CD4-positive, alpha-beta T cell (primary cell): ENCODE measurements at places on chromosomes 5 and 9.

DNA sequence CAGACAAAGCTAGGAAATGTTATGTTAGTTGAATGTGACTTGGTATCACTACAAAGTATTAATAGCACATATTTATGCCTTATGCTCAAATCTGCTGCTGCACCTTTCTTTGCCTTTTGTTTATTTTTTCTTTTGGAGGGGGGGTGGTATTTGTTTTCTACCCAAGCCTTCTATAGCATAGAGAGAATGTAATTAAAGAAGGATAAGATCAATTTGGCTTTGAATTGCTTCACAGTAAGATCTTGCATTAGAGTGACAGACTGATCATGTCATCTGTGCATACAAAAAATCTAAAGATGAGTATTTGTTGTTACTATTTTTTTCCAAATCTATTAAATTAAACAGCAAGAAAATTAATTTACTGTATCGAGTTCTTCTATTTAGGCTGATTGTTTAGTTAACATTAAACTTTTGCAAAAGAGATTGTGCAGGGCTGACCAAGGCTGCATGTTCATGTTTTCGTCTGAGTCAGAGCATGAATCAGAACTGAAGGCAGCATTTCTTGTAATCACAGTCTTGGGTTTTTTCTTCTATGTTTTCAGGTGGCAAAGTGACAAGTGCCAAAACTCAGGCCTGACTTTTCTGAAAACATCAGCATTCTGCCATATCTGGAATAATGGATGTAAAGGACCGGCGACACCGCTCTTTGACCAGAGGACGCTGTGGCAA is 1007.1 kb upstream of the WWC1 start:
- no peaks in the 10 kb centered on the region for H3K36me3 ChIP-seq
- H3K27me3 ChIP-seq, result no peaks in the 10 kb centered on the region
- H3K4me1 ChIP-seq, result no peaks in the 10 kb centered on the region

DNA sequence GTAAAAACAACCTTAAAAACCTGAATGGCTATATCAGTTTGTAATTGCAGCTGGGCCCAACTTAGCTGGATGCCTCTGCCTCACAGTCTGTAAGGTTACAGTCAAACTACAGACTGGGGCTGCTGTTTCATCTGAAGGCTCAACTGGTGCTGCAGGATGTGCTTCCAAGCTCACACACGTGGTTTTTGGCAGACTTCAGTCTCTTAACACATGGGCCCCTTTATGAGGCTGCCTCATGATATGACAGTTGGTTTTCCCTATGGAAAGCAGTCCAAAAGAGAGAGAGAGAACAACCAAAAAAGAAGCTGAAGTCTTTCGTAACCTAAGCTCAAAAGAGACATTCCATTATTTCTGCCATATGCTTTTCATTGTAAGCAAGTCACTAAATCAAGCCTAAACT is 27.4 kb downstream of the CTSL start:
- H3K4me3 ChIP-seq, result no peak overlapping the region
- no peaks in the 10 kb centered on the region for H3K36me3 ChIP-seq
- no peak for DNase-seq
- H3K27ac ChIP-seq, result no peak overlapping the region

- no peak overlapping the region for H3K4me3 ChIP-seq
- H3K4me1 ChIP-seq, result peaks cover 8% of the 10 kb centered on the region
- H3K36me3 ChIP-seq, result no peaks in the 10 kb centered on the region
- no peak overlapping the region for H3K27ac ChIP-seq
- DNase-seq, result no peak
Observed at GRCh38 chr5:10289353-10289752, 18.3 kb downstream of the CMBL start.

DNA sequence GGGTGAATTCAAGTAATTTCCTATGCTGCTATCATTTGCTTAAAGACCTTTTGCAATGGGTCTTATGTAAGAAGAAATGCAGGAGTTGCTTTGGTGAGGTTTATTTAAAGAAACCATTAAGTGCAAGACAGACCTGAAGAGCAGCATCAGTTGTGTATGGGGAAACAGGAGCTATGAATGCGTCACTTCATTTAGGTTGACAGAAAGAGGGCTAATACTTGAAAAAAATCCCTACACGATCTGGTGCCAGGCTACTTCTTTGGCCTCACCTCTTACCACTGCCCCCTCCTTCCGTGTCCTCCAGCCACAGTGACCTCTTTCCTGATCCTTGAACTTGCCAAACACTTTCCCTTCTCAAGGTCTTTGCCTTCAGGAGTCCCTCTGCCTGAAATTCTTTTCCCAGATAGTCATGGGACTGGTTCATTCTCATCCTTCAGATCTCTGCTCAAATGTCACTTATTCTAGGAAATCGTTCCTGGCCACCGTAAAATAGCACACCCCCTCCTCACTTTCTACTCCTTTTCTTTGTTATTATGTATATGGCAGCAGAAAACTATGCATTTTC is 1.4 kb upstream of the JAK2 start:
- H3K4me1 ChIP-seq, result peaks cover 33% of the 10 kb centered on the region
- no peak for DNase-seq
- H3K4me3 ChIP-seq, result peak overlapping the region; percentile 87
- no peaks in the 10 kb centered on the region for H3K27me3 ChIP-seq
- no peaks in the 10 kb centered on the region for H3K36me3 ChIP-seq

- H3K4me3 ChIP-seq, result peak overlapping the region; percentile 95
- no peak overlapping the region for H3K27ac ChIP-seq
- H3K36me3 ChIP-seq, result no peaks in the 10 kb centered on the region
- no peaks in the 10 kb centered on the region for H3K27me3 ChIP-seq
- H3K4me1 ChIP-seq, result peaks cover 60% of the 10 kb centered on the region
Observed at GRCh38 chr9:92762196-92762595, 2.4 kb downstream of the BICD2 start.

DNA sequence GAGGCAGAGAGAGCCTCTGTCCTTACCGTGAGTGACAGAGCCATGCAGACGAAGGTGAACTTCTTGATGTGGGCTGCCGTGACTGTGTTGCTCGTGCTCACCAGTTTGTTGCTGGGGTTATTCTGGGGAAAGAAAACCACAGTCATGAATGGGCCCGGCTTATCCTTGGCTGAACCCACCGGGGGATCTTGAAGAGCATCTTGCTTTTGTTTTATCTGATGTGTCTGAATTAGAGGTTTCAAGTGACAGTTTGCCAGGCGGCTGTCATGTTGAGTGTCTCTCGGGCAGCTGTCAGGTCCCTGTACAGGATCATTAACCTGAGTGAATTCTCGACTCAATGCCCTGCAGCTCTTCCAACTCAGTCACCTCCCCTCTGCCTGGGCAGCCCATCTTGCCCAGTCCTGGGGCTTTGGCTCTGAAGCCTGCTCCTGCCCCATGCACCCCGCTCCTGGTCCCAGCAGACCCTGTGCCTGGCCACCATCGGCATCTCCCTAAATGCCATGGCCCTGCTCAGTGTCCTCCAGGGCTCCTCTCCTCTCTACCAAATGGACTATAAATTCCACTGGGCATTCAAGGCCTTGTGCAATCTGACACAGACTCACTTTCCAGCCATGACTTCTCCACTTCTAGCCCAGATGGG is 77.4 kb downstream of the OTULIN start:
- H3K4me3 ChIP-seq, result no peak overlapping the region
- no peak overlapping the region for H3K27ac ChIP-seq
- H3K36me3 ChIP-seq, result peaks cover 81% of the 10 kb centered on the region
- no peak for DNase-seq
- peaks cover 6% of the 10 kb centered on the region for H3K4me1 ChIP-seq

- peaks cover 83% of the 10 kb centered on the region for H3K4me1 ChIP-seq
- no peaks in the 10 kb centered on the region for H3K36me3 ChIP-seq
- H3K27ac ChIP-seq, result peak overlapping the region; percentile 98
- H3K4me3 ChIP-seq, result peak overlapping the region; percentile 100
Observed at GRCh38 chr9:125190361-125190801, 778 bp upstream of the PPP6C start.

- H3K36me3 ChIP-seq, result peaks cover 11% of the 10 kb centered on the region
- no peak for DNase-seq
- H3K27ac ChIP-seq, result no peak overlapping the region
- peak overlapping the region; percentile 39 for H3K4me3 ChIP-seq
- no peaks in the 10 kb centered on the region for H3K27me3 ChIP-seq
Observed at GRCh38 chr5:80083101-80083890, 48.1 kb downstream of the THBS4 start.

- H3K4me3 ChIP-seq, result no peak overlapping the region
- no peaks in the 10 kb centered on the region for H3K27me3 ChIP-seq
Observed at GRCh38 chr5:160128632-160129031, 9.4 kb upstream of the PWWP2A start.

DNA sequence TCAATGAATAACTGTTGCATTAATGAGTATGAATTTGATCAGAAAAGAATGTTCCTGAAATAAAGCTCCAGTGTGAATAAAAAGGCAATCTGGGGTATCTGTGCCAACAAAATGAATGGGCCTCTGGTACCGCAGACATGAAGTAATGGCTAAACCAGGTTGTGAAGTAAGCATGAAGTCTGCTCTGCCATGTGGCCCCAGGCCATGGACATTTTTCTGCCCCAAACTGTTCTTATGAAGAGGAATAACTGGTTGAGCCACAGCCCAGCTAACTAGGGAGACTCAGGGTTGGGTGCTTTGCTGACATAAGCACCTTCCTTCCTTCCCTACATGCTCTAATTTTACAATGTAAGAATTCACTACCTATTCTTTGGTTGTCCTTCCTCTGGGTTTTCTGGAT is 147.4 kb upstream of the LRRTM2 start:
- H3K4me3 ChIP-seq, result no peak overlapping the region
- peaks cover 17% of the 10 kb centered on the region for H3K36me3 ChIP-seq
- H3K27ac ChIP-seq, result no peak overlapping the region
- DNase-seq, result no peak
- H3K4me1 ChIP-seq, result no peaks in the 10 kb centered on the region

GRCh38 chr5:154118893-154119336 is 71.6 kb upstream of the GALNT10 start:
- no peaks in the 10 kb centered on the region for H3K36me3 ChIP-seq
- no peak overlapping the region for H3K27ac ChIP-seq
- no peaks in the 10 kb centered on the region for H3K4me1 ChIP-seq
- DNase-seq, result no peak
- peaks cover 2% of the 10 kb centered on the region for H3K27me3 ChIP-seq

- H3K4me3 ChIP-seq, result no peak overlapping the region
- H3K36me3 ChIP-seq, result no peaks in the 10 kb centered on the region
- H3K4me1 ChIP-seq, result no peaks in the 10 kb centered on the region
Observed at GRCh38 chr5:44603496-44604272, 205.1 kb upstream of the MRPS30 start.

DNA sequence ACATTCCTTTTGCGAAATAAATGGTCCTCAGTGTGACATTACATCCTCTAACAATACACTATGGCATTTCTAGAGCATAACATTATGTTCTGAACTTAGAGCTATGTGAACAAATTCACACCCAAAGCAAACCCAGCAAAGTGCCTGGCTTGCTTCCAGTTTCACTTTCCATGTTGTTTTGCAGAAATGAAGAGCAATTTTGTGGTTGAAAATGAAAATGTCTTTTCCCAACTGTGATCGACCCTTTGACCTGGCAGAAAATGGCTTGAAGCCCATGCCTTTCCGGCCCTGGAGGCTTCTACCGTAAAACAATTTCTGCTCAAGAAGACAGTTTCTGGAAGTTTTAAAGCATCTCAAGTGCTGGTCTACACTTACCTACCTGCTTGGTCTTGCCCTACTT is 344.7 kb upstream of the RGMB start:
- H3K4me1 ChIP-seq, result no peaks in the 10 kb centered on the region
- H3K27me3 ChIP-seq, result no peaks in the 10 kb centered on the region
- H3K36me3 ChIP-seq, result no peaks in the 10 kb centered on the region
- no peak overlapping the region for H3K4me3 ChIP-seq
- H3K27ac ChIP-seq, result no peak overlapping the region

GRCh38 chr9:120212153-120212852 is 367.7 kb downstream of the CDK5RAP2 start:
- H3K4me1 ChIP-seq, result no peaks in the 10 kb centered on the region
- H3K4me3 ChIP-seq, result no peak overlapping the region
- no peaks in the 10 kb centered on the region for H3K27me3 ChIP-seq
- no peak overlapping the region for H3K27ac ChIP-seq

GRCh38 chr9:114216081-114216480 is 60.7 kb downstream of the COL27A1 start:
- no peak overlapping the region for H3K27ac ChIP-seq
- H3K27me3 ChIP-seq, result no peaks in the 10 kb centered on the region
- no peak overlapping the region for H3K4me3 ChIP-seq

GRCh38 chr9:14723301-14723700 is 768 bp upstream of the CER1 start:
- DNase-seq, result no peak
- H3K27ac ChIP-seq, result no peak overlapping the region
- no peaks in the 10 kb centered on the region for H3K27me3 ChIP-seq
- no peaks in the 10 kb centered on the region for H3K36me3 ChIP-seq
- no peaks in the 10 kb centered on the region for H3K4me1 ChIP-seq

- peaks cover 41% of the 10 kb centered on the region for H3K4me1 ChIP-seq
- H3K36me3 ChIP-seq, result peaks cover 14% of the 10 kb centered on the region
- no peak for DNase-seq
- no peaks in the 10 kb centered on the region for H3K27me3 ChIP-seq
- H3K27ac ChIP-seq, result peak overlapping the region; percentile 79
Observed at GRCh38 chr9:98255061-98255577, 330 bp downstream of the TBC1D2 start.

DNA sequence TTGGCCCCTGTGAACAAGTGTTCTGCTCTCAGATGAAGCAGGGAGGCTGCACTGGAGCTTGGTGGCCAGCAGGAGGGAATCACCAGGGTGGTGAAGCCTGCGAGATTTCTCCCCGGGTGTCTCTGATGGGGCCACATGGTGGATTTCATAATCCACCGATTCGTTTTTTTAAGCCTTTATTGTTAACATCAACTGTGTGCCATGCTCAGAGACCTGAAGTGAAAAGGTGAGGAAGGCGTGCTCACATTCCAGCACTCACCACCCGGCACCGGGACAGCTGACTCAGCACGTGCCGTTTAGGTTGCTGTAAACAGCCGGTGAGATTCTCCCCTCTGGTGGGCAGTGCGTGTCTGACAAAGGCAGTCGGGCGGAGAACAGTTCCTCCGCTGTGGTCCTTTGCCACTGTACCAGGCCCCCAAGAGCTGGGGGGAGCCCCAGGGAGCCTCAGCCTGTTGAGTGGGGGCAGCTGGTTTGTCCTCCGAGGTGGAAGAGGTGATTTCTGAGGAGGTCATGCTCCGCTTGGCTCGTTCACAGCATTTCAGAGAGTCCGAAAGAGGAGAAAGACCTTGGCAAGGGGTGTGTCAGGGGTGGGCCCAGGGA is 12.7 kb upstream of the AHRR start:
- H3K4me1 ChIP-seq, result no peaks in the 10 kb centered on the region
- peaks cover 66% of the 10 kb centered on the region for H3K36me3 ChIP-seq
- no peak overlapping the region for H3K27ac ChIP-seq
- H3K4me3 ChIP-seq, result no peak overlapping the region

GRCh38 chr5:56191656-56192055 is 41.5 kb downstream of the ANKRD55 start:
- H3K27ac ChIP-seq, result no peak overlapping the region
- no peak overlapping the region for H3K4me3 ChIP-seq
- H3K27me3 ChIP-seq, result no peaks in the 10 kb centered on the region
- DNase-seq, result no peak
- no peaks in the 10 kb centered on the region for H3K36me3 ChIP-seq
- peaks cover 4% of the 10 kb centered on the region for H3K4me1 ChIP-seq

- H3K36me3 ChIP-seq, result no peaks in the 10 kb centered on the region
- no peaks in the 10 kb centered on the region for H3K4me1 ChIP-seq
- no peak overlapping the region for H3K27ac ChIP-seq
- no peaks in the 10 kb centered on the region for H3K27me3 ChIP-seq
Observed at GRCh38 chr9:133771486-133772482, 33.6 kb upstream of the SARDH start.

- H3K27me3 ChIP-seq, result no peaks in the 10 kb centered on the region
- H3K4me1 ChIP-seq, result no peaks in the 10 kb centered on the region
- H3K27ac ChIP-seq, result no peak overlapping the region
- no peak for DNase-seq
- no peaks in the 10 kb centered on the region for H3K36me3 ChIP-seq
Observed at GRCh38 chr5:147586221-147586620, 76.4 kb upstream of the DPYSL3 start.

- no peaks in the 10 kb centered on the region for H3K27me3 ChIP-seq
- no peaks in the 10 kb centered on the region for H3K36me3 ChIP-seq
- H3K4me3 ChIP-seq, result no peak overlapping the region
Observed at GRCh38 chr5:56175021-56175420, 58.1 kb downstream of the ANKRD55 start.
